ENCODE measurements at places on chromosomes 3 and 15.

GRCh38 chr15:39591896-39592315, 11.0 kb downstream of the THBS1 start:
- DNase-seq = no peak

DNA sequence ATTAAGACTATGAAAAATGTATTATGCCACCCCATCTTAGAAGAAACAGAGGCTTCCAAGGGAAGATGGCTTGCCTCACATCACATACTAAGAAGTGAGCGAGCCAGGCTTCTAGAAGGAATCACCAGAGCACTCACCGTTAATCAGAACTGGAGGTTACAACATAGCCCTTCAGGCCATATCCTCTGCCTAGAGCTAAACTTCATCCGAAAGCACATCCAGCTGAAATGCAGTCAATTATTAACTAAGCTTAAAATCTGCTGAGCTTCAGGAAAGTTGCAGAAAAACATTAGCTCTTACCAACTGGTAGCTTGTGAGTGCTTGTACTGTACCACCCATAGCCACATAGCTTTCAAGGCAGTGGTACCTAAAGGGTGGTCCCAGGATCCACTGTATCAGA, 483.2 kb downstream of the TBL1XR1 start:
- no peak for DNase-seq

DNA sequence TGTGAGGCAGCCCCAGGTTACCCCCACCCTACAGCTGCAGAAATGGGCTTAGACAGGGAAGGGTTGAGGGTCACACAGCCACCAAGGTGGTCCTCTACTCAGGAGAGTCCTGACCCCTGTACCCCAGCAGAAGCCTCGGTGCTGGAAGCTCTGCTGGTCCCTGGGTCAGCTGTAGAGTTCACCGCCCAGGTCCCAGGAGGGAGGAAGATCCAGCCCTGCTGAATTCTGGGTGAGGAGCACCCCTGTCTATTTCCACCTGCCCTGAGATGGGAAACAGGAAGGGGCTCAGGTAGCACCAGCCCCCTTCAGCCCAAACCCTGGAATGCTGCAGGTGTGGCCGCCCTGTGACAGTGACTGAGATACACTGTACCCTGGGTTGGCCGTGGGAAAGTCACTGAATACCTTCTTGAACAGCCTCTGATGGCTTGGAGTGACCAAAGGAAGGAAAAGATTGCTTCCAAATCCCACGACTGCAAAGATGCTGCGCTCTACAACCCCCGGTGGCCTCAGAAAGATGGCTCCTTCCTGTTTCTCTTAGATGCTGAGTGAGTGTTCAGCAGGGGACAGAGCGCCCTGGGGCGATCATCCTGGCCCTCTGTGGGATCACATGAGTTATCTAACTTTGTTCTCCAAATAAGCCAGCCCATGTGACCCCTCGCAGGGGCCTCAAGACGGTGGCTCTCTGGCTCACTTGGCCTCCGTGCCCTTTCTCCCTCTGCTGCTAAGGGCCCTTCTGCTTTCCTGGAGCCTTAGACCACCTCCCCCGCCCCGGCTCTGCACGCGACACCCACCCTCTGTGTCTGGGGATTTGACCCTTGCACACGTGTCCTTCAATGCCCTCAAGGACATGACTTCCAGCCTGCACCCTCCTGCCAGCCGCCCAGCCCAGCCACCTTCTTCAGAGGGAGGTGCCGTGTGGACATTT, 141.9 kb downstream of the NSMCE3 start:
- DNase-seq = no peak

- DNase-seq = no peak
Measured at GRCh38 chr3:156976933-156977332, 150.8 kb downstream of the LEKR1 start.

All from NCI-H774 (cell line).